ENCODE measurements at places on chromosomes 5 and 9.

- DNase-seq, result no peak
These were observed 822 bp downstream of the DENND4C start for GRCh38 chr9:19231126-19231903.

DNA sequence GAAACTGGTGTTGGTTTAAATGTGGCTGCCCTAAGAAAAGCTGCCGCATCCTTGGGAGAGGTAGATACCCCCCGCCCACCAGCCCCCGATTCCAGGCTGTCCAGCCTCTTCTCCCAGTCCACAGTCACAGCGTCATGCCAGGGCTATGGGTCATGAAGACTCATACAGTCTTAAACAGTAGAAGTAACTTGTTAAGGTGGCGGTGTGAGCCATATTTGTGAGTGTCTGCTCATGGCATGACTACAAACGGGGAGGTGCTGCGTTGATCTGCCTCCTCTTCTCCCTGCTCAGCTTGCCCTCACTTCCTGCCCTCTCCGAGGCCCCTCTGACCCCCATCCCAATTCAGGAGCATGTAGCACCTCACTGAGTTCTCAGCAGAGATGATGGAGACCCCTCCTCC, 20.8 kb downstream of the FGD3 start:
- peak; percentile 61 for DNase-seq

DNA sequence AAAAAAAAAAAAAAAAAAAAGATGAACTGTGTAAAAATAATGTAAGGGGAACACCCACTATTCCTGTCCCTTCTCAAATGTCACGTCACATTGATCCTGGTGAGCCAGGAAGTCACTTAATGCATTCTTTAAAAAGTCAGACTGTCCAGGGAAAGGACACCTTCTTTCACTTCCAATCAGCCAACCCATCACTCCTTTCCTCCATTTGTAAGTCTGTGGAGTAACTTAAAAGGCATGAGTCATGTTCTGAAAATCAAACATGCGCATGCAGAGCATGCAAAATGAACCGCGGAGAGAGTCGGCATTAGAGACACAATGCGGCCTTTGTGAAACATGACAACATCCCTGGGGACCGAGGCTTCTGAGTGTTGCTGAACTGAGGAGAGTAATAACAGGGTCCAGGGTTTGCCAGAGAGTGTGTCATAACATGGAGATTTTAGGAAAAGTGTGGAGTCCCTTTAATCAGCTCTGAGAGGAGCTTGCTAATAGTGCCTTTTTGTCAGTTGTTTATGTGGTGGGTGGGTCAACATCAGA, 77.6 kb upstream of the SEMA6A start:
- no peak for DNase-seq

GRCh38 chr9:96048956-96049831, 173.7 kb downstream of the ERCC6L2 start:
- DNase-seq, result no peak

DNA sequence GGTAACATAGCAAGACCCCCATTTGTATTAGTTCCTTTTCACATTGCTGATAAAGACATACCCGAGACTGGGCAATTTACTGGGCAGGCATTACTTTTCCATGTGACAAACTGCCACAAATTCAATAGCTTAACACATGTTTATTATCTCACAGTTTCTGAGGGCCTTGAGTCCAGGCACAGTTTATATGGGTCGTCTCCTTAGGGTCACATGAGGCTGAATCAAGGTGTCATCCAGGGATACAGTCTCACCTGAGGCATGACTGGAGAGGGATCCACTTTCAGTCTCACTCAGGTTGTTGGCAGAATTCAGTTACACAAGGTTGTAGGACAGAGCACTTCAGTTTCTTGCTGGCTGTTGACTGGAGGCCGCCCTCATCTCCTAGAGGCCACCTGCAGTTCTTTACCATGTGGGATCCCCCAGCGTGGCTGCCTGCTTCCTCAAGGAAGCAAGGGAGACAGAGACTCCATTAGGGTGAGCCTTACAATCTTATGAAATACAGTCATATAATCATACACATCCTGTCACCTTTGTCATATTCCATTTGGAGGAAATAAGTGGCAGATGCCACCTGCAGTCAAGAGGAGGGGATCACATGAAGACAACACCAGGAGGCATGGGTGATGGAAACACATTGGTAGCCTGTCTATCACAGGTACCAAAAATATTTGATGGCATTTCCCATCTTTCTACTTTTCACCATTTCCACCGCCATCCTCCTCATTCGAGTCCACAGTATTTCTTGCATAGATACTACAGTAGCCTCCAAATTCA, 15.1 kb upstream of the ERAP1 start:
- DNase-seq, result no peak

- peak; percentile 63 for DNase-seq
These were observed 53.4 kb downstream of the TENT4A start for GRCh38 chr5:6766604-6767093.

- DNase-seq, result no peak
These were observed 3.6 kb downstream of the ITGA1 start for GRCh38 chr5:52791366-52791765.

DNA sequence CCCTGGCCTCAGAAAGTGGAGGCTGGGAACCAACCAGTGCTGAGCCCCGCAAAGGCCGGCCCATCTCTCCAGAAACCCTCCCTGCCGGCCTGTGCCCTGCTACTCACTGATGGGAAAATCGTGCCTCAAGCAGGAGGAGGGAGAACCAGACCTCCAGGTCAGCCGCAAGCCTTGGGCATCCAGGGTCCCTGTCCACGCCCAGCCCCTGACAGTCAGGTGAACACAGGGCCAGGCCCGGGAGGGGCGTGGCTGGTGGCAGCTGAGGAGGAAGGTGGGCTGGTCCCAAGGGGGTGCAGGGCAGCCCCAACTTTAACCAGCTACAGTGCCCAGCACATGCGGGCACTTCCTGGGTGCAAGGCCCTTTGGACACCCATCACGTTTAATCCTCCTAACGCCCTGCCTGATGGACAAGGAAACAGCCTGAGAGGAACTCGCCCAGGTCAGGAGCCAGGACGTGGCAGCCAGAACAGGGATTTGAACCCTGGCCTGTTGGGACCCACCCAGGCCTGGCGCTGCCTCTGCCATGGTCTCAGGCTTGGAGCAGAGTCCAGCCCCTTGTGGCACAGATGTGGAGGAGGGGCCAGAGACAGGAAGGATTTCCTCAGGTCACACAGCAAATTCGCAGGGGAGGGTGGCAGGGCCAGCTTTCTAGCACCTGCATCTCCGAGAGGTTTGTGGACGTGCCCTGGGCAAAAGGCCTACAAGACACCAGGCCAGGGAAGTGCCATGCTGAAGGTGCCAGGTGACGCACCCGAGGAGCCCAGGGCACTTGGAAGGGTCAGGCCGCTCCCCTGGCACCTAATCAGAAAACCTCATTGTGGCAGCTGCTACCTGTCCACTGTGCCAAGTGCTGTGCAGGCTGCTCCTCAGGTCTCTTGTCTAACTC, 4.5 kb downstream of the RALGDS start:
- no peak for DNase-seq

GRCh38 chr5:157487358-157487757, 27.3 kb downstream of the NIPAL4 start:
- DNase-seq, result no peak

DNA sequence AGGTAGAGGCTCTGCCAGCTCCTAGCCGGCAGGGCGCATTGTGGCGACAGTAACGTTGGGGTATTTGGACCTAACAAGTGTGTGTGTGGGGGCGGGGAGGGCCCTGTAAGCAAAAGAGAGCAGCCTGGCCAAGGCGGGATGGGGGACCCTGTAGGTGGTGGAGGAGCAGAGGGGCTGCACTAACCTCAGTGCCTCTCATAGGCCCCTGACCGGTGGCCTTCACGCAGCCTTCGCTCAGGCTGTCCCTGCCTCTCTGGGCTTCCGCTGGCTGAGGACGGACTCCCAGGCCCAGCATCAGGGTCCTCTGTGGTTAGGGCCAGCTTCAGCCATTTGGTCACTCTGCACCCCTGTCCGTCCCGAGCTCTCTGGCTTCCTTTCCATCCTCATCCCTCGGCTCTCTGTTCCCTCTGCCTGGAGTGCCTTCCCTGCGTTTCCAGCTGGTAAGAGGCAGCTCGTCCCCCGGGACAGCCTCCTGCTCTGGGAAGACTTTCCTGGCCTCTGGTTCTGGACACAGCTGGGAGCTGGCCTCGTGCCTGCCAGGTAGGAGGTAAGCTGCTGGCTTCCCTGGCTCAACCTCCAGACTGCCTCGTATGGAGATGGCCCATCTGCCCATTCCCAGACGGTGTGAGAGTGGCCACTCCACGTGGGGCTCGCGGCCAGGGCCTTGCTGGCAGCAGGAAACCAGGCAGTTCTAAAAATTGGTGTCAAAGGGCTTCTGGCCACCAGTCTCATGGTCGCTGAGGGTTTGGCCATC, 39.3 kb upstream of the PHYKPL start:
- DNase-seq, result no peak

DNA sequence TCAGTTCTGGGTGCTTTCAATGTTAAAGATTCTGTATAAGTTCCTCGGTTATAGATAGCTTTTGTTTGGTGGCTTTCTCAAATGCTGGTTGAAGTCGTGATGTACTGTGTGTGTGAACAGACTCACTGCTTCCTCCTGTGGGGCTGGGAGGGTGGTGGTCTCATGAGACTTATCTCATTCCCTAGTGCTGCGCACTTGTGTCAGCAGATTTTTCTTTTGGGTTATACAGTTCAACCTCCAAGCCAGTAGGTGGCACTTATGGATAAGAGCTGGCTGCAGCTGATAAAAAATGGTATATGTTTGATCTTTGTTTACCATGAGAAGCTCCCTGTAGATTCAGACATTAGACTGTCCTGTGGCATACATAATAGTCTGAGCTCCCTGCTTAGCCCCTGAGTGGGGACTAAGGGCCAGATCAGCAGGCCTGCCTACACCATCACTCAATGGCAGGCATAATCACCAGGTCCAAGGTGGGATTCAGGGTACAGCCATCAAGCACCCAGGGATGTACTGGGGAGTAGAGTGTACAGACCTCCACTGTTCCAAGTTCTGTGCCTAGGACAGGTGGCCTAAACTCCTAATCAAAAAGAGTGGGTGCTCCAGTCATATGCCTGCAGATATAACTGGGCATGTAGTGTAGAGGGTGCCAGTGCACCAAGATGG, 174.2 kb downstream of the OXCT1 start:
- no peak for DNase-seq
